A549 treated with DMSO at 1 μM for 4 hours (cell line): ENCODE measurements at places on chromosomes 1 and 21. TPM values are rescaled to one million over a fixed set of nuclear protein-coding genes. Genes with fewer than 3 reads are reported as not detected.

CRYAA gene
- not detected in 5 replicates for total RNA-seq

FMOD gene
- total RNA-seq: 0.09 TPM in 1 of 5 replicates, not detected in the others

ATP1A4 gene
- not detected in 5 replicates for total RNA-seq

KCND3 gene
- 0.01 to 0.02 TPM in 2 of 5 replicates, not detected in the others for total RNA-seq

PRKCZ gene
- total RNA-seq: 7.4 to 9.7 TPM (median 7.7 TPM) in 5 replicates

MIXL1 gene
- total RNA-seq: 0.07 to 0.10 TPM in 2 of 5 replicates, not detected in the others

KISS1 gene
- 0.17 to 1.3 TPM (median 0.38 TPM) in 5 replicates for total RNA-seq

GUCA2A gene
- total RNA-seq: not detected in 5 replicates

OTUD3 gene
- 2.9 to 3.8 TPM (median 3.2 TPM) in 5 replicates for total RNA-seq

CA6 gene
- not detected in 5 replicates for total RNA-seq

IGSF9 gene
- 0.20 to 0.32 TPM (median 0.29 TPM) in 5 replicates for total RNA-seq

ANGPTL7 gene
- not detected in 5 replicates for total RNA-seq

MYBPH gene
- total RNA-seq: not detected in 5 replicates

NPHS2 gene
- not detected in 5 replicates for total RNA-seq

UTS2 gene
- total RNA-seq: 0.73 TPM in 1 of 5 replicates, not detected in the others

MCL1 gene
- total RNA-seq: 122 to 164 TPM (median 139 TPM) in 5 replicates

FAAH gene
- 0.59 to 1.2 TPM (median 0.79 TPM) in 5 replicates for total RNA-seq

TLR5 gene
- 0.05 to 0.45 TPM (median 0.18 TPM) in 4 of 5 replicates, not detected in the other for total RNA-seq

TTC34 gene
- 0.03 to 0.06 TPM (median 0.05 TPM) in 5 replicates for total RNA-seq

ORC1 gene
- 19.7 to 23.7 TPM (median 20.9 TPM) in 5 replicates for total RNA-seq

PDC gene
- total RNA-seq: not detected in 5 replicates

DCDC2B gene
- total RNA-seq: not detected in 5 replicates

CELA3A gene
- not detected in 5 replicates for total RNA-seq

FBXO44 gene
- 13.9 to 17.8 TPM (median 17.2 TPM) in 5 replicates for total RNA-seq

ARMH1 gene
- 0.35 to 1.1 TPM (median 0.80 TPM) in 5 replicates for total RNA-seq

ARF1 gene
- total RNA-seq: 376 to 456 TPM (median 431 TPM) in 5 replicates

CACNA1S gene
- 0.01 TPM in 1 of 5 replicates, not detected in the others for total RNA-seq

OR2W3 gene
- total RNA-seq: not detected in 5 replicates

IL20 gene
- not detected in 5 replicates for total RNA-seq

CXADR gene
- total RNA-seq: 7.3 to 11.2 TPM (median 9.0 TPM) in 5 replicates

CDC42BPA gene
- total RNA-seq: 9.3 to 11.8 TPM (median 11.5 TPM) in 5 replicates

BRDT gene
- not detected in 5 replicates for total RNA-seq

C1orf185 gene
- not detected in 5 replicates for total RNA-seq

CROCC gene
- 5.9 to 10.2 TPM (median 7.5 TPM) in 5 replicates for total RNA-seq

TMEM200B gene
- total RNA-seq: 0.06 to 0.10 TPM (median 0.09 TPM) in 4 of 5 replicates, not detected in the other

CC2D1B gene
- 14.6 to 21.7 TPM (median 17.4 TPM) in 5 replicates for total RNA-seq

HIPK1 gene
- total RNA-seq: 13.5 to 21.7 TPM (median 19.9 TPM) in 5 replicates

TNFRSF18 gene
- total RNA-seq: 0.23 to 0.31 TPM in 2 of 5 replicates, not detected in the others

FAM3B gene
- not detected in 5 replicates for total RNA-seq

ESPN gene
- total RNA-seq: 0.37 to 0.79 TPM (median 0.58 TPM) in 4 of 5 replicates, not detected in the other

KRTAP12-2 gene
- not detected in 5 replicates for total RNA-seq

CELA2A gene
- total RNA-seq: not detected in 5 replicates

OR2AK2 gene
- total RNA-seq: not detected in 5 replicates

BARHL2 gene
- not detected in 5 replicates for total RNA-seq

GBP5 gene
- 0.02 to 0.10 TPM (median 0.03 TPM) in 3 of 5 replicates, not detected in the others for total RNA-seq

RGSL1 gene
- total RNA-seq: not detected in 5 replicates

GJA5 gene
- total RNA-seq: not detected in 5 replicates

LRRC3 gene
- total RNA-seq: 1.3 to 1.9 TPM (median 1.5 TPM) in 5 replicates

CRYBG2 gene
- 1.5 to 2.3 TPM (median 1.7 TPM) in 5 replicates for total RNA-seq

NHLH1 gene
- total RNA-seq: 0.33 to 0.71 TPM (median 0.38 TPM) in 5 replicates

FH gene
- 87.3 to 99.1 TPM (median 91.5 TPM) in 5 replicates for total RNA-seq

PDZK1 gene
- total RNA-seq: 0.56 to 1.0 TPM (median 0.70 TPM) in 5 replicates

FOXO6 gene
- 0.29 to 0.74 TPM (median 0.48 TPM) in 5 replicates for total RNA-seq

BMP8B gene
- 3.8 to 4.8 TPM (median 4.4 TPM) in 5 replicates for total RNA-seq

PRR9 gene
- not detected in 5 replicates for total RNA-seq

TARBP1 gene
- 13.3 to 14.7 TPM (median 13.9 TPM) in 5 replicates for total RNA-seq
